ENCODE measurements at places on chromosomes 1 and 21. TPM values are rescaled to one million over a fixed set of nuclear protein-coding genes. Genes with fewer than 3 reads are reported as not detected.

Gene RNU11
- total RNA-seq: not detected

DNA sequence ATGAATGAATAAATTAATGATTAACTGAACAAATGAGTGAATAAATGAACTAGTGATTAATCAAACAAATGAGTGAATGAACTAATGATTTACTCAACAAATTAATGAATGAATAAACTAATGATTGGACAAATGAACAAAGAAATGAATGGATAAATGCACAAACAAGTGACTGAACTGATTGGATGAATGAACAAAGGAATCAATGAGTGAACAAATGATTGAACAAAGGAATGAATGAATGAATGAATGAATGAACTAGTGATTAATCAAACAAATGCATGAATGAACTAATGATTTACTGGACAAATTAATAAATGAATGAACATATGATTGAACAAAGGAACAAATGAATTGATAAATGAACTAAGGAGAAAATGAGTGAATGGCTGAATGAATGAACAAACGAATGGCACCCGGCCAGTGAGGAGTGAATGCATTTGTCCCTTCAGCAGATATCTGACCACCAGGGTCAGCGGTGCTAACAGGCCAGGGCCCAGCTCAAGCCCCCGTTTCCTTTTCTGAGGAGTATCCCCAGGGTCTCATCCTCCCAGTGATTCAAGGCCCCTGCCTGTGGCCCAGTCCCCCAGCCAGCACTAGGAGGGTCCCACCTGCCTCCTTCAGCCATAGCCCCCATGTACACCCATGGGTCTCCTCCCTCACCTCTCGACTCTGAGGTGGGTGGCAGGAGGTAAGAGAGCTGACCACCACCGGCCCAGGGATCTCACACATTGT lies 49.9 kb downstream of the WNT9A start:
- H3K27ac ChIP-seq: no peak overlapping the region
- H3K36me3 ChIP-seq: no peaks in the 10 kb centered on the region
- no peaks in the 10 kb centered on the region for H3K27me3 ChIP-seq
- H3K4me1 ChIP-seq: peaks cover 7% of the 10 kb centered on the region
- no peak for DNase-seq

Gene SHE
- total RNA-seq: not detected

DNA sequence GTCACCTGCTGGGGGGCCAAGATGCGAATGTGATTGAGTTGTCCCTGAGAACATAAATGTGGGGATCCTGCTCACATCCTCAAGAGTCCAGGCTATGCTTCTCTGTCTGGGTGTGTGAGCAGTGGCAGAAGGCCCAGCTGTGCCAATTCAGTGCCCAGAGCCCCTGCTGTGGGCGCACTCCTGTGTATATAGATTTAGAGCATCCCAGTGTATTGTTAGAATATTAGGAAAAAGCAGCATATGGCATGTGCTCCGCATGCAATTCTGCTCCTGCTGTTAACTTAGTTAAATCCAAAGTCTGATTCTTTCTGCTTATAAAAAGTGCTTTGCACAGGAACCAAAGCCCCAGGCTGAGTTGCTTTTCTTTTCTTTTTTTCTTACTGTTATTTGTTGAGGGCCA lies 37.8 kb downstream of the FAM78B start:
- DNase-seq: no peak
- H3K27ac ChIP-seq: no peak overlapping the region
- no peak overlapping the region for H3K4me3 ChIP-seq

DNA sequence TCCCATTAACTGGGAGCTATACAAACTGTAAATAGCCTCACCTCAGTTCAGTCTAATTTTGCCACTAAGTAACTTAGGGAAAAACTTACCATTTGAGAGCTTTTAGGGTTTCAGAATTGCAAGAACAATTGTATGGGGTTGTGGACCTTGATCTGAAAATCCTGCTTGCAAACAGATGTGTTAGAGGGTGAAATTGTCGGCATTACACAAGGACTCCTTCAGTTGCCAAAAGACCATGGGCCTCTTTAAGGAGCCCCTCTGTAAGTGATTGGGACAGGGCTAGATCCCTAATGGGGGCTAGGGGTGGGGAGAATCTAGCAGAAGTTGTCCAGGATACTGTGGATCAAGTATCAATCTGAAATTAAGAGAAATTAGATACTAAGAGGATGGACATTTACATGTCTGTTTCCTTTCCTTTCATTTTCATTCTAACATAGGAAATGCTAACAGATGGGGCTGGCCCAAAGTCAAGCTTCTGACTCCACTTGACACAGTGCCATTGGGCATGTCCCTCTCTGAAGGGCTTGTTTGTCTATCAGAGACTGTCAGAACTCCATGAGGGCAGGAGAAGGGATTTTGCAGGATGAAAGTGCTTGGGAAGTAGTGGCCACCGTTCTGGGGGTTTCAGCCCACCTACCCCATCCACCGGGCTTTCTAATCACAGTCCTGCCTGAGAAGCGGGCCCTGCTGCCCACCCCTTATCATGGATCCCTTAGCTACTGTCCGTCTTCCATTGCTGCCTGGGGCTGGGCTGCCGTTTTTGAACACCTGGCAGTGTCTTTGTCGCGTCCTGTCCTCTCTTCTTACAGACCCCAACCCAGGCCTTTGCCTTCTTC lies 54.7 kb downstream of the STUM start:
- no peaks in the 10 kb centered on the region for H3K36me3 ChIP-seq
- no peaks in the 10 kb centered on the region for H3K4me1 ChIP-seq
- peaks cover 5% of the 10 kb centered on the region for H3K27me3 ChIP-seq
- no peak for DNase-seq

- H3K36me3 ChIP-seq: peaks cover 10% of the 10 kb centered on the region
- no peak overlapping the region for H3K4me3 ChIP-seq
- H3K27ac ChIP-seq: no peak overlapping the region
Observed at GRCh38 chr1:88998716-88999115, 6.3 kb upstream of the KYAT3 start.

Gene BMP8A
- total RNA-seq: not detected

- H3K4me1 ChIP-seq: peaks cover 30% of the 10 kb centered on the region
- no peak for DNase-seq
- peaks cover 22% of the 10 kb centered on the region for H3K36me3 ChIP-seq
- peak overlapping the region; percentile 80 for H3K4me3 ChIP-seq
Observed at GRCh38 chr1:182392050-182393028, 749 bp upstream of the GLUL start.

- no peaks in the 10 kb centered on the region for H3K36me3 ChIP-seq
- H3K27ac ChIP-seq: no peak overlapping the region
- H3K27me3 ChIP-seq: no peaks in the 10 kb centered on the region
- no peaks in the 10 kb centered on the region for H3K4me1 ChIP-seq
Observed at GRCh38 chr1:7476861-7477547, 294.1 kb upstream of the VAMP3 start.

DNA sequence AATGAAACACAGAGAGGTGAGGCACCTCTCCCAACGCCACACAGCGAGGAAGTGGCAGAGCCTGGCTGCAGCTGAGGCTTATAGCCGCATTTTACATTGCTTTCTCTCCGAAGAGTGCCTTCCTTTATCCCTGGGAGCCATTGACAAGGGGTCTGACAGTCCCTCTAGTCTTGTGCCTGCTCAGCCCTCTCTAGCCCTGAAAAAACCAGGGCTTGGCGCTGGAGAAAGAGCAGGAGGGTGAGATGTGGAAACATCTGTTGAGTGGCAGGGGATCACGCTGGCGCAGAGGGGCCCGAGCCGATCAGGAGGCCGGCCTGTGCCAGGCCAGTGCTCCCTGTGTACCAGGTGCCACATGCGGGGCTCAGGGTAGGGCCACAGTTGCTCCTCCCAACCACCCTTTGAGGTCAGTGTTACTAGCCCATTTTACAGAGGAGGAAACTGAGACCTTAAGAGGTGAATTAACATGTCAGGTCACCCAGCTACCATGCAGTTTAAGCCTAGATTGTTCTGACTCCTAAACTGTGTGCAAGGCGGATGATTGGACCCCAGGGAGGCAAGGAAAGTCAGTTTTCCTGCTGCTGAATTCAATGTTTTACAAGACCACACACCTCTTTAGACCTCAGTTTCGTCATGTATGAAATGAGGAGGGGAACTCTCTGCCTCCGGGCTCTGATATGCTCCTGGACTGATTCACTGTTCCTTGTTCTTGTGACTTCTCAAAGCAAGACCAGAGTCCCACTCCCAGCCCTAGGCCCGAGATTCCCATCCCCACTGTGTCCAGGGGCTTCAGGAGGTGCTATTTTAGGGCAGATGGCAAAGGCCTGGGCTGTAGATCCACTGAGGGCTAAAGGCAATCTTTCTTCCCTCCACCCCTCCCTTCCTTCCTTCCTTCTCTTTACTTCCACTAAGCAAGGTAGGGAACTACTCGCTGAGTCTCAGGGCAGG lies 28.0 kb upstream of the RUNX3 start:
- H3K36me3 ChIP-seq: peaks cover 89% of the 10 kb centered on the region
- H3K4me1 ChIP-seq: peaks cover 78% of the 10 kb centered on the region
- no peaks in the 10 kb centered on the region for H3K27me3 ChIP-seq
- H3K27ac ChIP-seq: peak overlapping the region; percentile 92
- no peak for DNase-seq

GRCh38 chr1:213122514-213122929 lies 71.5 kb downstream of the RPS6KC1 start:
- H3K4me1 ChIP-seq: peaks cover 12% of the 10 kb centered on the region
- H3K27ac ChIP-seq: no peak overlapping the region

DNA sequence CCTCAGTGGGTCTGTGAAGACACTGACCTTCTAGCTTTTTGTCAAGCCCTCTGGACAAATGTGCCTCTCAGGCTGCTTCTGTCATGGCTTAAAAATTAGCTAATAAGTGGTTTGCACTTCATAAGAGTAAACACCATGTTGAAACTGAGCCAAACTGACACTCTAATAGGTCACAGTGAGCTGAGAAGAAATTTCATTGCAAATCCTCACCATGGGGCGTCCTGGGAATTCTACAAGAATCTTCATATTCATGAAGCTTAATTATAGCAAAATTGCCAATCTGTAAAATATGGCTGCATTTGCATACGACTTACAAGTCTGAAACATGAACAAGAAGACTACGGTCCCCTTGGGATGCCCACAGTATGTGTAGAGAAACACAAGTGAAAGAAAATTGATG lies 188.6 kb downstream of the DSCAM start:
- no peaks in the 10 kb centered on the region for H3K4me1 ChIP-seq
- H3K27me3 ChIP-seq: no peaks in the 10 kb centered on the region
- H3K36me3 ChIP-seq: no peaks in the 10 kb centered on the region
- no peak overlapping the region for H3K4me3 ChIP-seq
- H3K27ac ChIP-seq: no peak overlapping the region
- DNase-seq: no peak

DNA sequence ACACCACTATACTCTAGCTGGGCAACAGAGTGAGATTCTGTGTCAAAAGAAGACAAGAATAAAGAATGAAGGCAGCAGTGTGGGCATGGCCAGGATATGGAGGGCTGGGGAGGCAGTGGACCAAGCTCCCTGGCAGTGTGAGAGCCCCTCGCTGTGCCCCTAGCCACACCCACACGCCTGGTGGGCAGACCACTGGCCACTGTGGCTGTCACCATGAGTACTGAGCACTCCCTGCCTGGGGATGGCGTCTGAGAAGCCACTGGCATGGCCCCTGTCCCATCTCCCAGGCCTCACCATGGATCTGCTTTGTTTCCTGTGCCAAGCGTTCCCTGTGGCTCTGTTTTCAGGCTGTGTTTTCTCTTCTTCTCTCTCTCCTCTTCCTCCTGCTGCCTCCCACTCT lies 51.7 kb downstream of the STUM start:
- no peak for DNase-seq
- H3K4me1 ChIP-seq: no peaks in the 10 kb centered on the region
- no peak overlapping the region for H3K27ac ChIP-seq
- no peak overlapping the region for H3K4me3 ChIP-seq

GRCh38 chr1:29516063-29516820 lies 279.9 kb downstream of the PTPRU start:
- no peak overlapping the region for H3K4me3 ChIP-seq
- H3K36me3 ChIP-seq: no peaks in the 10 kb centered on the region
- H3K4me1 ChIP-seq: no peaks in the 10 kb centered on the region
- no peak overlapping the region for H3K27ac ChIP-seq
- peaks cover 8% of the 10 kb centered on the region for H3K27me3 ChIP-seq

- no peak overlapping the region for H3K4me3 ChIP-seq
- H3K27me3 ChIP-seq: no peaks in the 10 kb centered on the region
- no peak overlapping the region for H3K27ac ChIP-seq
- DNase-seq: no peak
- H3K4me1 ChIP-seq: peaks cover 28% of the 10 kb centered on the region
Observed at GRCh38 chr21:32710069-32710784, 17.6 kb downstream of the SYNJ1 start.

- no peak for DNase-seq
- no peaks in the 10 kb centered on the region for H3K27me3 ChIP-seq
- H3K27ac ChIP-seq: no peak overlapping the region
- H3K4me3 ChIP-seq: no peak overlapping the region
- H3K4me1 ChIP-seq: peaks cover 3% of the 10 kb centered on the region
- H3K36me3 ChIP-seq: no peaks in the 10 kb centered on the region
Observed at GRCh38 chr1:94648225-94649007, 106.9 kb upstream of the F3 start.

Gene BACE2
- 0.79 TPM for total RNA-seq

DNA sequence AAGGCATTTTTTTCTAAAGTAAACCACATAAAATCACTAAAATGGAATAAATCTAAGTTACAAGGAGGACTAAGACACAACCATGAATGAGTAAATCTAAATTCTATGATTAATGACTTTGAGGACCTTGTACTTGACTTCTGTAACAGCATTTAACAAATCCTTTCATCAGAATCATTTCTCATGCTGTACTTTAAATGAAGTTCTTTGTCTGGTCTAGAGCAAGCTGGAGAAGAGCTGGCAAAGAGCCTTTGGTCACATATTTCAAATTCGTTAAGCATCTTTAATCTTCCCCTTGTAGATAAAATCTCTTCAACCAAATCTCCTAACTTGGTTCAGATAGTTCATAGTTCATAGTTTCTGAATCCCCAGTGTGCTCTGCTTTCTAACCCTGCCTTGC lies 405.4 kb downstream of the PTPRC start:
- H3K36me3 ChIP-seq: peaks cover 70% of the 10 kb centered on the region
- no peak overlapping the region for H3K4me3 ChIP-seq
- H3K4me1 ChIP-seq: peaks cover 38% of the 10 kb centered on the region
- peak overlapping the region; percentile 7 for H3K27ac ChIP-seq

- no peak overlapping the region for H3K4me3 ChIP-seq
- H3K27me3 ChIP-seq: no peaks in the 10 kb centered on the region
- no peaks in the 10 kb centered on the region for H3K4me1 ChIP-seq
- DNase-seq: no peak
Observed at GRCh38 chr1:59194621-59195020, 102.3 kb upstream of the FGGY start.

- no peak overlapping the region for H3K27ac ChIP-seq
- H3K36me3 ChIP-seq: no peaks in the 10 kb centered on the region
Observed at GRCh38 chr1:63886340-63886739, 112.5 kb downstream of the ROR1 start.

Data from activated CD8-positive, alpha-beta memory T cell treated with anti-CD3 and anti-CD28 coated beads, Interleukin-2, amount 10 ng/mL, durations not matched to agents 7 days and 5 days (primary cell).